ENCODE measurements at places on chromosomes 7 and 10. TPM values are rescaled to one million over a fixed set of nuclear protein-coding genes. Genes with fewer than 3 reads are reported as not detected.

The CDC123 gene
- 52.7 TPM for total RNA-seq

The ASIC3 gene
- total RNA-seq: 1.5 TPM

The WNT16 gene
- total RNA-seq: not detected

The TAS2R5 gene
- 0.90 TPM for total RNA-seq

The C10orf105 gene
- 0.23 TPM for total RNA-seq

The PRKAR2B gene
- total RNA-seq: 4.7 TPM

The ANLN gene
- total RNA-seq: 3.0 TPM

The AMPH gene
- total RNA-seq: 10.0 TPM

The UPK3BL1 gene
- 6.5 TPM for total RNA-seq

The TAC1 gene
- total RNA-seq: 0.19 TPM

The EEPD1 gene
- total RNA-seq: 10.4 TPM

The CLRN3 gene
- not detected for total RNA-seq

DNA sequence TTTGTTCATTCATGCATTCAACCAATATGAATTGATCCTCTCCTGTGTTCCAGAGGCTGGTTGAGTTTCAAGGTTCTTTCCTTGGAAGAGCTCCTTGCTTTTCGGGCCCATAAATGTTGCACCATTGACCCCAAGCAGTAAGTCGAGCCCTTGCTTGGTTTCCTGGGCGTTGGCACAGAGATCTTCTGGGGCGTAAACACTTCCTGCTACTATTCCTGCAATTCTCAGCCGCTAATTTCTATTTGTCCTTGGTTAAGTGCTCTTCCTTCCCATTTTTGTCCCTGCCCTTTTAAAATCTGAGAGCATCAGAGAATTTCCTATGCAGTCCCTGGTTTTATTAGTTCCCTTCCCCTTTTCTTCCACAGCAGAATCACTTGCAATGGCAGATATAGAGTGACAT lies 44.1 kb upstream of the ADRB1 start:
- no peak for DNase-seq

GRCh38 chr10:132395704-132396493 lies 1.1 kb upstream of the PWWP2B start:
- DNase-seq: peak; percentile 94

GRCh38 chr7:54581511-54581910 lies 39.3 kb downstream of the VSTM2A start:
- DNase-seq: no peak

- peak; percentile 57 for DNase-seq
These were observed 14.2 kb downstream of the INPP5A start for GRCh38 chr10:132551808-132552130.

- DNase-seq: peak; percentile 47
These were observed 153.0 kb downstream of the GRK5 start for GRCh38 chr10:119360181-119360921.

DNA sequence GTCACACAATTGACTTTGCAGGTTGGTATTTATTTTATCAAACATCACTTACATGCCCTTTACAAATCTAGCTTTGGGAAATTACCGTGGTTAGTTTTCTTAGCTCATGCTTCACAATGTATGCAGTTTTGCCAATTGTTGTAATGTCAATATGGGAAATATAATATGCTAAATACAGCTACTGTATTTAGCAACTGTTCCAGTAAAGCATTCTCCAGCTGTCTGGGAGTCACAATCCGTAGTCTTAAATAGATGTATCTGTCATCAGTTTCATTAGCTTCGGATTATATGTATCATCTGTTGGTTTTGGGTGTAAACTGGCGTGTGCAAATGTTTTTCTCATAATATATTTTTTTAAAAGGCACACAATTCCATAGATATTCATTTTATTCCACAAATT lies 19.4 kb upstream of the AHR start:
- no peak for DNase-seq

DNA sequence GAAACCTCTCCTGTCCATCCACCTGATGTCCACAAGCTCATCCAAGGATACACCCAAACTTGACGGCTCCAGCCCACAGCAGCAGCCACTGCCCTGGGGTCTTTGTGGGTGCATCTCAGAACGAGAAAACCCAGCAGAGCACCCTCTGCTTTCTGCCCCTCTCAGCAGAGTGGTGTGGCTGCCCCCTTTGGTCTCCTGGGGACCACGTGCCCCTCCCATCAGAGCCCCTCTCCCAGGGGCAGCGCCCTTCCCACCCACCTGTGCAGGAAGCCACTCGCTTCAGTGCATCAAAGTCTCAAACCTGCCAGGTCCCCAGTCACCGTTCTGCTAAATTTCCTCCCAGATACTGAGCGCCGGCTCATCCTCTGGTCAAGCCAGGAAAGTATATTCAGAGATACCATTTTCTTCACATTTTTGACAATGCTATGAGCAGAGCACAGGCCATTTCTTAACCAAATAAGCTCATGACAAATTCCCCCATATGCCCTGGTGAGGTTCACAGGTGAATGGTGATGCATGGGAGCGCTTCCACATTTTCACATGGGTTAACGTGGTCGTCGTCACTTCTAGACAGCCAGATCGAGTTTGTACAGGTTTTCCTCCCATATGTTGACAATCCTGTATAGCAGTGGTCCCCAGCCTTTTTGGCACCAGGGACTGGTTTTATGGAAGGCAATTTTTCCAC lies 32.4 kb downstream of the CAMK2B start:
- DNase-seq: peak; percentile 45

- no peak for DNase-seq
These were observed 61.3 kb downstream of the MICU1 start for GRCh38 chr10:72564596-72564995.

DNA sequence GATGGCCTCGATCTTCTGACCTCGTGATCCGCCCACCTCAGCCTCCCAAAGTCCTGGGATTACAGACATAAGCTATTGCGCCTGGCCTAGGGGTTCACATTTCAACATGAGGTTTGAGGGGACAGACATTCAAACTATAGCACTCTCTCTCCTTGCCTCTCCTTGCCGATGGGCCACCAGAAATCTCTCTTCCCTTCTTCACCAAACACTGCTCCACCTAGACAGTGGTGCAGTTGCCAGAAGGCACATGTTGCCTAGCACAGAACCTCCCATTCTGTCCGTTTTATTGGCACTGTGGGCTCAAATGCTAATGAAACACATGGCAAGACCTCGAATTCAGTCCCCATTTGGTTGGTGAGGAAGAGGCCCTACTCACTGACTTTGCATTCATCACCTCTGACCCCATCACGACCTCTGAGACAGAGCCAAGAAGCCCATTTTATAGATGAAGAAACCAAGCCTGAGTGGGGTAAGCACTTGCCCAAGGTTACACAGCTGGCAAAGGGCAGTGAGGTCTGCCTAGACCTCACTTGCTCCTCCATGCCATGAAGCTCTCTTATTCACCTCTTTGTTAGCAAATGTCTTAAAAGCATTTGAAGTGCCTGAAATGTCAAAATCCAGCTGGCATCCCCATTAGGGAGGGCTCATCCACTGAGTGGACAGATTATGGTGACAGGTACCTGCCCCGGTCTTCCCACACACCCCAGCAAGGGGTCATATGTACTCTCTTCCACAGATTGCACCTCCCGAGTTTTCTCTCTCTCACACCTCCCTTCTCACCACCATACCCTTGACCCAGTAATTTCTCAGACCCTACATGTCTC lies 34.0 kb downstream of the GPRIN2 start:
- DNase-seq: peak; percentile 29

- no peak for DNase-seq
These were observed 73.8 kb downstream of the CUL1 start for GRCh38 chr7:148772297-148773089.

- no peak for DNase-seq
These were observed 43.2 kb downstream of the HDAC9 start for GRCh38 chr7:18538554-18539250.

GRCh38 chr7:50303335-50304128 lies 984 bp upstream of the IKZF1 start:
- DNase-seq: no peak

DNA sequence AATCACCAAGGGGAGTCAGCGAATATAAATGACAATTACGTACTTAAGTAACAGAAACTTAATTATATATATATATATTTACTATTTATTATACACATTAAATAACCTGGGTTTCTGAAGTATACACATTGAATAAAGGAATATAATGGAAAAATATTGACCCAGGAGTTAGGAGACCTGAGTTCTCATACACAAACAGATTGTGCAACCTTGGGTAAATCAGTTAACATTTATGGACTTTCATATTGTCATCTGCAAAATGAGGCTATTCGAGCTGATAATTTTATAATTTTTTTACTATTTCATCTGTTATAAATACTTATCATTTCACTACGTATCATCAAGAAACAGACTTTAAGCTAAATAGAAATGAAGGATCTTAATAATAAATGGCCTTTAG lies 75.1 kb upstream of the SRRM3 start:
- no peak for DNase-seq

DNA sequence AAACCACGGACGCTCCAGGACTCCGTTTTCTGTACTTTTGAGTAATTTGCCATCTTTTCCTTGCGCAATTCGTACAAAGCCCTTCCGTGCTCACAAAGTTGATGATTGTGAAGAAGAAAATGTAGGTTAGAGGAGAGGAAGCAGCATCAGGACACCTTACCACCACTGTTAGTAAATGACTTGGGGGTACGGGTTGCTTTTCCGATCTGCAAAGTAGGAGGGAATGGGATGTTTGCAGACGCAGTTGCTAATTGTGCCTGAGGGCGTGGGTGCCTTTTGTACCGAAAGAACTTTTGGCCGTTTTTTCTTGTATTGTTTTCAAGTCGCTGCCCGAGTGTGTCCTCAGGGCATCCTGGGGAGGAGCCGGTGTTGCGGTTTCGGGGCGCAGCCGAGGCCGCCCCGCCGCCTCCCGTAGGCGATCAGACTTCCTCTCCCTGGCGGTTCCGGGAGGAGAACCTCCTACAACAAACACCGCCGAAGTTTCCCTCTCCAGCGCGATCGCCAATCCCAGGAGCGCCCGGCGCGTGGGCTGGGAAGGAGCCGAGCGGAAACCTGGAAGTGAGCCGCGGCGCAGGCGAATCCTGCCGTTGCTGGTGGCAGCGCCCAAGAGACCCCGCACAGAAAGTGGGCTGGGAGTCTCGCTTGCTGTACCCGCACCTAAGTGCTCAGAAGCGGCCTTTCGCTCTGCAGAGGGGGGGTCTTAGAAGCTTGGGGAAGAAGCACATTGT lies 1.0 kb downstream of the PRR15 start:
- DNase-seq: peak; percentile 89

DNA sequence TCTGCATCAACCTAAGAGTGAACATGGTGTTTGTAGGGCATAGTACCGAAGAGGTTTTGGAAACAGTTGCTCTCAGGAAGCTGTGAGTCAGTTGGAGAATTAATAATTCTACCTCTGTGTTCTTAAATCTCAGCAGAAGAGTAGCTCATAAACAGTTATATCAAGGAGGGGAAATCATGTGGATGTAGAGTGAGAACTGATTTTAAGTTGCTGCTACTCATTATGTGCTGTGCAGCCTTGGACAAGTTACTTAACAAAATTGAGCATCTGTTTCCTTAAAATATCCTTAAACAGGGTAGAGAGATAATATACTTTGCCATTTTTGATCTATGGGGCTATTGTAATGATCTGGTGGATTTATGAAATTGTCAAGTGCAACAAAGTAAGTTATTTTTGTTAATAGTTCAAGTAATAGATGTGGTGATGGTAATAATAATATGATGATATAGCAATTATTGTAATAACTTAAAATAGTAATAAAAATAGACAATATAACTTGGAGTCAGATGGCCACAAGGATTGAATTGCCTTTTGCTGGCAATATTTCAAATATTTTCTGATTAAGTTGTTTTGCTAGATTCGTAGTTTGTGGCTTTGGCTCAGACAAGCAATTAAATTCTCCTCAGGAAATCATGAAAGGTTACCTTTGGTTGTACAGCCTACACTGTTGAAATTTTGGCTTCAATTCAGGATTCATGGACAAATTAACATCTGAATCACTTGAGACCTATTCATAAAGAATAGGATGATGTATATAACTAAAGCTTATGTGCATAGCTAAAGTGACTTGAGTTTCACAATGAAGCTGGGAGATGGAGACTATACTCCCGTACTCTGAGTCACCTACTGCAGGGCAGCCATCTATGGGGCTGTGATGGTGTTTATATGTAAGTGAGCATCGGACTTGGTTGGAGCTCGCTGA lies 228.5 kb downstream of the CDK14 start:
- DNase-seq: no peak

GRCh38 chr7:92797284-92797683 lies 39.1 kb downstream of the CDK6 start:
- no peak for DNase-seq

DNA sequence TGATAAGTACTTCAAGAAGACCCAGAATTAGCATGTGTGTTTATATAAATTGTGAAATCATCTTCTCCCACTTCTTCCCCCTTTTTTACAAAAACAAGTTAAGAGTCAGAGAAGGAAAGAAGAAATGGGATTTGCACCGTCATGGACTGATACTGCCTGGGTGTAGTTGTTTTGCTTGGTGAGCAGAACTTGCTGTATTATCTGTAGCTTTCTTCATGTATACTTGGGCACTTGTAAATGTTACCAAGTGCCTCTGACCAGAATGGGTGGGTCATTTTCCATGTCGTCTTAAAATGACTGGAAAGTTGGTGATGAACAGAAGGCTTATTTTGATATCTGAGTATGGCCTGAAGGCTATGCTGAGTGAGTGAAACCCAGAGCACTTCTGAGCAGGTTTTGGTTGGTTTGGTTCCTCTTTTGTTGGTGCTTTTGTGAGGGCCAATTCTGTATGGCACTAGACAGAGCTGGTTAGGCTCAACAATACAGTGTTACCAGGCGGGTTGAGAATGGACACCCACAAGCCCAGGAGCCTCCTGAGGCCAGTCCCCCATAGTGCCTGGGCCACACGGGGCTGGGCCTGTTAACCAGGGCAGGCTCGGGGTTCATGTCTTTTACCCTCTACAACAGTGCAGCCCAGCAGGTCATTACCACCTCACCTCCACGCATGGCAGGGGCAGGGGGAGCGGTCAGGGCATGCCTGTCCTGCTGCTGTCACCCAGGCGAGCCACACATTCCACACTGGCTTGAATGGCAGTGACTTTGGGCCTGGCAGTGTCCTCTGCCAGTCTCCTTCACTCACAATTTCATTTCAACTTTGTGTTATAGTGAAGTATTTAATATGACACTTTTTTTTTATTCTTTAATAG lies 115.1 kb downstream of the CCNY start:
- no peak for DNase-seq

- DNase-seq: no peak
These were observed 241.3 kb downstream of the FANK1 start for GRCh38 chr10:126137562-126138221.

DNA sequence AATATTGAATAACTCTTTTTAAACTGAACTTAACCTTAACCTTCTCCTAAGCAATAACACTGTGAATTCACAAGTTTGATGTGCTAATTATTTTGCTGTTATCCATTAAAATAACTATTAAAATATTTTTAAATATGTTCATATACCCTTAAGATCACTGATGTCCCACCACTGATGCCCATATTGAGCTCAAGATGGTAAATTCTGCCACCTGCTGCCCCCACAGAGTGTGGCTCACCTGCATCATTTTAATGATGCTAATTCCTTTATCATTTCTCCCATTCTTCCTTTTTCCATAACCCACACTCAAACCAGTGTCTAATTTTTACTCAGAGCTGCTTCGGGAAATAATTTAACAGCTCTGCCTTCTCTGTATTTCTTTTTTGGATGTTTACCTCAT lies 82.3 kb upstream of the ARID5B start:
- DNase-seq: no peak

Measured in posterior vena cava (tissue), 2 donors.